Neural crest cell (in vitro differentiated cells): ENCODE measurements at places on chromosomes 6 and 20. TPM values are rescaled to one million over a fixed set of nuclear protein-coding genes. Genes with fewer than 3 reads are reported as not detected.

The ACSS1 gene
- 13.1 and 14.0 TPM in 2 replicates for total RNA-seq

The CPNE1 gene
- 236 and 245 TPM in 2 replicates for total RNA-seq

The SLC9A8 gene
- total RNA-seq: 9.1 and 9.7 TPM in 2 replicates

DNA sequence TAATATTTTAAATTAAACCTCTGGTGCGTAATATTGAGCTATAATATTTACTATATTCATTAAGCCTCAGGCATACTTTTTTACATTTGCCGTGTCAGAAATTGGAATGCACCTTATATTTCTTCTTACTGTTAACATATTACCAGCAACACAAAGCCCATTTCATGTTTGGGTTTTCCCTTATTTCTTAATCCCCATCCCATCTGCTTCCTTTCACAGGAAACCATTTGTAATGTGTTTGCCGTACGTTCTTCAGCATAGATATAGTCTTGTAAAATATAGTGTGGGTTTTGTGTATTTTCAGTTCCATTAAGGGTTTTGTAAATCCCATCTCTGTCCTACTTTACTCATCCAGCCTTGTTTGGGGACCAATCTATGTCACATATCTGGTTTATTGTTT, 6.5 kb downstream of the EYS start:
- H3K4me1 ChIP-seq: no peaks in the 10 kb centered on the region
- H3K27me3 ChIP-seq: no peaks in the 10 kb centered on the region
- H3K36me3 ChIP-seq: no peaks in the 10 kb centered on the region
- no peak overlapping the region for H3K4me3 ChIP-seq
- no peak for DNase-seq

DNA sequence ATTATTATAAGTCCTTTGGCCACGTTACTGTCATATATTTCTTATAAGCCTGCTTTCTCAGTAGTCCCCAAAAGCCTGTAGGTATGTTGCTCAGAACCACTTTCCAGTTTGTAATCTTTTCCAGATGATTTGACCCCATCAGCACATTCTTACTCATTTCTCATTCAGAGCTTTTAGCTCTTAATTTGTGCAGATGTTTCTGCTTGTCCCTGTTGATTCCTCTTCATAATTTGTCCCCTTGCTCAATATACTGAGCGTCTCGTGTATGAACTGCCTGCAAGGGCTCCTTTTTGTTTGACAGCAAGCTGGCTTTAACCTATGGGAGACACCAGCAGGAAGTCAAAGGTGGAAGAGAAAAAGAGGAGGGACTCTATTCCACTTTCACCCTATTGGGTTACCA, 733.8 kb upstream of the GJE1 start:
- DNase-seq: no peak
- H3K4me3 ChIP-seq: no peak overlapping the region
- H3K4me1 ChIP-seq: no peaks in the 10 kb centered on the region
- H3K27me3 ChIP-seq: no peaks in the 10 kb centered on the region
- no peak overlapping the region for H3K27ac ChIP-seq

DNA sequence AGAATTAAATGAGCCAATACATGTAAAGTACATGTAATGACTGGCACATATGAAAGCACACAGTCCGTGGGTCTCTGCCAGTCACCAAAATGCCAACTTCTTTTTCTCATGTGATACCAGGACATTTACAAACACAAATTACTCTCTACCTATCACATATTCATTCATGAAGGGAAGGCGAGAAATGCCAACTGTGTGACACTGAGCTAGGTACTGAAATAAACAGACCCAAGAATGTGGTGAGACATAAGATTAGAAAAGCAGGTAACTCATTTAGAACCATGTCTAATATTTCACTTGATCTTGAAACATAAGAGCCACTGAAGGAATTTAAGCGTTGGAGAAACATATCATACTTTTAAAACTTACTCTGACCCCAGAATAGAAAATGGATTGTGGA, 41.4 kb downstream of the HBS1L start:
- no peak overlapping the region for H3K4me3 ChIP-seq
- H3K27me3 ChIP-seq: no peaks in the 10 kb centered on the region
- H3K27ac ChIP-seq: no peak overlapping the region
- H3K36me3 ChIP-seq: peaks cover 4% of the 10 kb centered on the region
- no peaks in the 10 kb centered on the region for H3K4me1 ChIP-seq

DNA sequence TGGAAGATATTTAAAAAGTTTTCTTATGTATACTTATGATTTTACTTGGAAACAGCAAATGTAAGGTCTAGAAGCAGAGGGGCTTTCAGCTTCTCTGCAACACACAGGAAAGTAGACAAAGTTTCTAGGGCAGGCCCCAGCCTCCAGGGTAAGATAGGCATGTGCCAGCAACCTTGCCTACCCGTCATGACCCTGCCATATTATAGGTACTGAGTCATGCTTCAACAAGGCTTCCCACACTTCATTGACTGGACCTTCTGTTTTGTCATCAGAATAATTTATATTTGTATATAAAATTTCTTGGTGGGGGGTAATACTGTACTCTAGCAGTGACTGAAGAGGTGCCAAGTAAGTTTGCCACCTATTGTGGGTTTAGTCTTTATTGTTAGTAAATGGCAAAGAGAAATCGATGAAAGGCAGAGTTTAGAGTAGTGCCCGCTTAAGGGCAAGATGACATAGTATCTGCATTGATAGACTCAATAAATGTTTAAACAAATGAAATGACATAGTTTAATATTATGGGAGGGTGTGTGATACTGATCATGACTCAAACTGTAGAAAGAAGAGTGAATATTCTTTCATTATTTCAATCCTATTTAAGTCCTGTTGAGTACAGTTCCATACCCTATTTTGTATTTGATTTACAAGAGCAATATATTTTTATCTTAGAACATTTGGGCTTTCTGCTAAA, 95.6 kb downstream of the JARID2 start:
- no peak overlapping the region for H3K4me3 ChIP-seq
- H3K27me3 ChIP-seq: no peaks in the 10 kb centered on the region
- peaks cover 31% of the 10 kb centered on the region for H3K4me1 ChIP-seq
- DNase-seq: no peak
- no peak overlapping the region for H3K27ac ChIP-seq
